ENCODE measurements at places on chromosomes 3 and 15. TPM values are rescaled to one million over a fixed set of nuclear protein-coding genes. Genes with fewer than 3 reads are reported as not detected.

TF gene
- 0.98 TPM for total RNA-seq

CACNA2D2 gene
- total RNA-seq = 8.7 TPM

HYAL1 gene
- total RNA-seq = 2.5 TPM

GLDN gene
- total RNA-seq = 1.7 TPM

CYP1A2 gene
- total RNA-seq = not detected

RETNLB gene
- total RNA-seq = not detected

CELSR3 gene
- total RNA-seq = 26.5 TPM

CFAP91 gene
- 7.0 TPM for total RNA-seq

ABHD17C gene
- 23.5 TPM for total RNA-seq

PIERCE2 gene
- 2.0 TPM for total RNA-seq

SKOR1 gene
- 0.49 TPM for total RNA-seq

CCR2 gene
- not detected for total RNA-seq

CMTM8 gene
- total RNA-seq = 4.4 TPM

ISG20 gene
- total RNA-seq = 1.1 TPM

KY gene
- total RNA-seq = 0.52 TPM

C2CD4A gene
- total RNA-seq = not detected

UPK1B gene
- total RNA-seq = not detected

ASTE1 gene
- total RNA-seq = 11.4 TPM

SH2D7 gene
- not detected for total RNA-seq

MITF gene
- total RNA-seq = 2.7 TPM

ARGFX gene
- not detected for total RNA-seq

LRRC31 gene
- total RNA-seq = not detected

GOLGA6L7 gene
- not detected for total RNA-seq

TM4SF1 gene
- total RNA-seq = not detected

NTRK3 gene
- 1.1 TPM for total RNA-seq

PCOLCE2 gene
- 6.3 TPM for total RNA-seq

PLD1 gene
- 0.89 TPM for total RNA-seq

DAZL gene
- total RNA-seq = not detected

WDR93 gene
- not detected for total RNA-seq

CHRNA3 gene
- total RNA-seq = 3.8 TPM

TLR9 gene
- not detected for total RNA-seq

IL17RE gene
- total RNA-seq = 1.7 TPM

UBR1 gene
- total RNA-seq = 29.3 TPM

OR5K4 gene
- not detected for total RNA-seq

ZIC4 gene
- total RNA-seq = 4.5 TPM

SLC22A13 gene
- 0.41 TPM for total RNA-seq

SNX1 gene
- 131 TPM for total RNA-seq

FBLN2 gene
- total RNA-seq = 4.9 TPM

SLC28A1 gene
- total RNA-seq = not detected

WNT5A gene
- 14.4 TPM for total RNA-seq

MED12L gene
- 12.8 TPM for total RNA-seq

FBXO40 gene
- not detected for total RNA-seq

CD200R1 gene
- total RNA-seq = not detected

FOXL2 gene
- total RNA-seq = 0.09 TPM

NANOGP8 gene
- total RNA-seq = 0.34 TPM

SNTN gene
- total RNA-seq = not detected

ANKRD34C gene
- not detected for total RNA-seq

C3orf49 gene
- not detected for total RNA-seq

HIGD2B gene
- not detected for total RNA-seq

SNRPA1 gene
- total RNA-seq = 132 TPM

DGKG gene
- total RNA-seq = 0.18 TPM

VEPH1 gene
- total RNA-seq = 8.8 TPM

SLC28A2 gene
- total RNA-seq = not detected

UACA gene
- total RNA-seq = 37.8 TPM

LMAN1L gene
- not detected for total RNA-seq

THSD4 gene
- 1.4 TPM for total RNA-seq

ZMYND10 gene
- total RNA-seq = 2.3 TPM
